ENCODE measurements at places on chromosomes 6 and 20. TPM values are rescaled to one million over a fixed set of nuclear protein-coding genes. Genes with fewer than 3 reads are reported as not detected.

GRCh38 chr6:25652007-25652515, at the start of gene SCGN:
Gene SCGN (plus strand): TSS chr6:25652215. CDS start chr6:25652404, 189 bp downstream.
- no peak within 1 kb of the TSS for H3K27ac ChIP-seq
- H3K27me3 ChIP-seq: peaks cover 61% of the 10 kb centered on the region
- no peaks in the 10 kb centered on the region for H3K4me1 ChIP-seq
- peak; percentile 60 for DNase-seq
- peak within 1 kb of the TSS; percentile 45 for H3K4me3 ChIP-seq

GRCh38 chr20:59636766-59637370, 32.5 kb downstream of the PHACTR3 start:
- DNase-seq: no peak
- no peaks in the 10 kb centered on the region for H3K36me3 ChIP-seq
- peaks cover 11% of the 10 kb centered on the region for H3K4me1 ChIP-seq
- no peak overlapping the region for H3K4me3 ChIP-seq
- peaks cover 10% of the 10 kb centered on the region for H3K27me3 ChIP-seq
- no peak overlapping the region for H3K27ac ChIP-seq

- no peak for DNase-seq
- no peaks in the 10 kb centered on the region for H3K36me3 ChIP-seq
- no peak within 1 kb of the TSS for H3K4me3 ChIP-seq
- H3K4me1 ChIP-seq: no peaks in the 10 kb centered on the region
- no peak within 1 kb of the TSS for H3K27ac ChIP-seq
These were observed at the start of gene OR12D1 for GRCh38 chr6:29414588-29414987. Gene OR12D1 (plus strand): TSS chr6:29414928.

DNA sequence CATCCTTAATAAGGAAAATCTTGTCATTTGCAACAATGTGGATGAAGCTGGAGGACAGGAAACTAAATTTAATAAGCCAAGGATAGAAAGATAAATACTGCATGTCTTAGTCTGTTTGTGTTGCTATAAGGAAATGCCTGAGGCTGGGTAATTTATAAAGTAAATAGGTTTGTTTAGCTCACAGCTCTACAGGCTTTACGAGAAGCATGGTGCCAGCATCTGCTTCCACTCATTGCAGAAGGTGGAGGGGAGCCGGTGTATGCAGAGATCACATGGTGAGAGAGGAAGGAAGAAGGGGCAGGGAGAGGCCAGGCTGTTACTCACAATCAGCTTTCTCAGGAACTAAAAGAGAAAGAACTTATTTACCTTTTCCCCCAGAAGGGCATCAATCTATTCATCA, 118.9 kb upstream of the SMLR1 start:
- no peaks in the 10 kb centered on the region for H3K36me3 ChIP-seq
- H3K27ac ChIP-seq: no peak overlapping the region
- DNase-seq: no peak
- no peak overlapping the region for H3K4me3 ChIP-seq
- H3K27me3 ChIP-seq: peaks cover 5% of the 10 kb centered on the region
- H3K4me1 ChIP-seq: no peaks in the 10 kb centered on the region

DNA sequence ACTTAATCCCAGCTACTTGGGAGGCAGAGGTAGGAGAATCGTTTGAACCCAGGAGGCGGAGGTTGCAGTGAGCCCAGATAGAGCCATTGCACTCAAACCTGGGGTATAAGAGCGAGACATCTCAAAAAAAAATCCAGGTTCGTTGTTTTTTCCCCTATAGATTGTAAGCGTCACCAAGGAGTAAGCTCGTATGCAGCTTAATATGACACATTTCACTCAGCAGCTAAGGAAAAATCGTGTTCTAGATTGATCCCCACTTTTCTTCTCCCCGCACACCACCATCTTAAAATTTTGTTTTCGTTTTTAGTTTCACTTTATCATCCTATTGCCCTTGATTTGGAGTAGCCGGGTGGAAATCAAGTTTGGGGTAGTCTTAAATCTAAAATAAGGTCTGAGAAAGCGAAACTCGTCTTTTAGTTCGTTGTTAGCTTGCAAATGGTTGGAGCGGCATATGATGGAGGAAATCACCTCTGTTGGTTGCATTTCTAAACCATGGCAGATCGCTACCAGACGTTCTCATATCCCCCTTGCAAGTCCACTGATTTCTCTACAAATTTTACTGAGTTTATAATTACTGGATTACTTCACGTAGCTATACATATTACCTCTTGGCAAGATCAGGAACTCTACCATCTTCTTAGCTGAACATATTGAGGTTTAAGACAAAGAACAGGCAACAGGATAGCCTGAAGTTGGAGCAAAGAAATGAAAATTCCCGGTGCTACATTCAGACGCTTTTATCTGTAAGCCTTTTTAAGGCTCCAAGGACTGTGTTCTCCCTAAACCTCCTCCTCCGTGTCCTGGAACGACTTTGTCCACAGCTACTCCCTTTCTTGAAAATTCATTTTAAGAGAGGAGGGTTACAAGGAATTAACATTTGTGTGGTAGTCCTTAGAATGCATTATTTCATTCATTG, 91.1 kb upstream of the BTN3A2 start:
- DNase-seq: no peak
- H3K36me3 ChIP-seq: no peaks in the 10 kb centered on the region
- peaks cover 70% of the 10 kb centered on the region for H3K27me3 ChIP-seq

Gene TDRD6
- total RNA-seq: 0.36 TPM

DNA sequence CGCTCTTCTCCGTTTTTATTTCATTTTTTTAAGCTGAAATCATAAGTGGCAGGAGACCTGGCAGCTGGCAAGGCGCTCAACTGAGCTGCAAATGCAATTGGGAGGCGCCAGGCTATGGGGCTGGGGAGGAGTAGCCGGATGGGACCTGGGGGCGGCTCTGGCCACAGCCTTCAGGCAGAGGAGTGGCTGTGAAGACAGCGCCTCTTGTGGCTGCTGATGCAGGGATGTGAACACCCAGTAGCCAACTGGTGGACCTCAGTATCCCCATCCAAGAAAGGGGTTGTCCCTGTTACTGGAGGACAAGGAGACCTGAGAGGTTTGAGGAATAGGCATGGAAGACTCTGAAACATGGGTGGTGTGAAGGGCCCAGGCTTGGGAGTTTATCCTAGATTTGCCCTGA, 12.6 kb downstream of the KCNK17 start:
- no peak overlapping the region for H3K27ac ChIP-seq
- no peak overlapping the region for H3K4me3 ChIP-seq
- DNase-seq: no peak
- peaks cover 45% of the 10 kb centered on the region for H3K27me3 ChIP-seq
- H3K36me3 ChIP-seq: no peaks in the 10 kb centered on the region
- H3K4me1 ChIP-seq: peaks cover 13% of the 10 kb centered on the region

Gene HFE
- 3.4 TPM for total RNA-seq

- no peak for DNase-seq
- no peaks in the 10 kb centered on the region for H3K36me3 ChIP-seq
- peaks cover 25% of the 10 kb centered on the region for H3K27me3 ChIP-seq
These were observed 236.4 kb upstream of the ASCC3 start for GRCh38 chr6:101117393-101118135.

GRCh38 chr6:157265186-157265585, 58.1 kb downstream of the TMEM242 start:
- H3K36me3 ChIP-seq: no peaks in the 10 kb centered on the region
- H3K4me3 ChIP-seq: no peak overlapping the region
- DNase-seq: no peak
- no peaks in the 10 kb centered on the region for H3K27me3 ChIP-seq
- H3K27ac ChIP-seq: no peak overlapping the region
- peaks cover 45% of the 10 kb centered on the region for H3K4me1 ChIP-seq

Gene HLA-DOB
- not detected for total RNA-seq

Gene CDH4
- total RNA-seq: 0.05 TPM

GRCh38 chr6:91941838-91942237, 1355.0 kb upstream of the MAP3K7 start:
- H3K27ac ChIP-seq: no peak overlapping the region
- H3K4me1 ChIP-seq: no peaks in the 10 kb centered on the region
- DNase-seq: no peak
- no peak overlapping the region for H3K4me3 ChIP-seq

- no peaks in the 10 kb centered on the region for H3K27me3 ChIP-seq
- peaks cover 69% of the 10 kb centered on the region for H3K4me1 ChIP-seq
These were observed 150.0 kb upstream of the RIPOR2 start for GRCh38 chr6:25085756-25086155.

- H3K36me3 ChIP-seq: no peaks in the 10 kb centered on the region
- H3K4me1 ChIP-seq: no peaks in the 10 kb centered on the region
- no peak for DNase-seq
- H3K4me3 ChIP-seq: no peak overlapping the region
- H3K27me3 ChIP-seq: peaks cover 17% of the 10 kb centered on the region
- no peak overlapping the region for H3K27ac ChIP-seq
These were observed 669.4 kb downstream of the DHX35 start for GRCh38 chr20:39631557-39631956.

Gene EFHC1
- total RNA-seq: 5.7 TPM

- H3K27me3 ChIP-seq: no peaks in the 10 kb centered on the region
- H3K4me1 ChIP-seq: peaks cover 15% of the 10 kb centered on the region
- DNase-seq: no peak
- no peak overlapping the region for H3K27ac ChIP-seq
These were observed 19.9 kb downstream of the ZNF451 start for GRCh38 chr6:57109880-57110279.

Gene RWDD1
- 73.3 TPM for total RNA-seq

Gene SLC17A1
- total RNA-seq: not detected

Gene FRK
- 11.2 TPM for total RNA-seq

DNA sequence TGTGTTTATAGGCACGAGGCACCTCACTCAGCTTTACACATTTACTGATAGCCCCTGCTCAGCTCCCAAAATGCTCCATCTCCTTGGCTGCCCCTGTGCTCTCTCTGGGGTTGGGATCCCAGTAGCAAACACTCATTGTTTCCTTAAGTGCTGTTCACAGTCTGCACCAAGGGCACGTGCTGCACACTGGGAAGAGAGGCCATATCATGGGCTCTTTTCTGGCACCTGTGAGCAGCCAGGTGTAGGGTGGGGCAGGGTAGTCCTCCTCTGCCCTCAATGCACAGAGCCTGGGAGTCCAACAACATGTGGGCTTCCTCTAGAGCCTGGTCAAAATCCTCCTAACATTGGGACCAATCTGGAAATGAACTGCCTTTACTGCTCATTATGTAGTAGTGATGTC, 67.9 kb downstream of the BANF2 start:
- no peak overlapping the region for H3K27ac ChIP-seq
- DNase-seq: no peak
- H3K4me1 ChIP-seq: no peaks in the 10 kb centered on the region
- no peaks in the 10 kb centered on the region for H3K36me3 ChIP-seq
- H3K4me3 ChIP-seq: no peak overlapping the region

GRCh38 chr6:112626468-112627082, 279.4 kb downstream of the RFPL4B start:
- DNase-seq: no peak
- no peaks in the 10 kb centered on the region for H3K36me3 ChIP-seq
- H3K4me1 ChIP-seq: no peaks in the 10 kb centered on the region
- H3K27ac ChIP-seq: no peak overlapping the region

Gene BPI
- not detected for total RNA-seq

GRCh38 chr6:30465595-30466306, 23.6 kb upstream of the HLA-E start:
- peaks cover 26% of the 10 kb centered on the region for H3K4me1 ChIP-seq
- no peak for DNase-seq
- peak overlapping the region; percentile 70 for H3K4me3 ChIP-seq
- H3K36me3 ChIP-seq: no peaks in the 10 kb centered on the region

Gene SRC
- total RNA-seq: 4.2 TPM

GRCh38 chr6:56148488-56149186, 98.7 kb downstream of the COL21A1 start:
- DNase-seq: no peak
- no peak overlapping the region for H3K4me3 ChIP-seq
- H3K4me1 ChIP-seq: no peaks in the 10 kb centered on the region
- H3K27ac ChIP-seq: no peak overlapping the region

DNA sequence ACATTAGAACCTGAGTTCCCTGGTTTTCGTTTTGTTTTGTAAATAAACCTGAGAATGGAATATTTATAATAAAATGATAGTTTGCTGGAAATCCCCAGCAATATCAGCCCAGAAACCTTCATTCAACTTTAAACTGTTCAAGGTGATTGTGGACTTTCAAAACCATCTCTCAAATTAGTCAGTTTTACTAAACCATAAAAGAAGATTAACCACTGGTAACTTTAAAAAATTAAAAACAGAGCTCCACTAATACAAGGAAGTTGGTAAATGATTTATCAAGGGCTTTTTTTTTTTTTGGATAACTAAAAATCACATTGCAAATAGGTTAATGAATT, 10.0 kb downstream of the MBOAT1 start:
- H3K27me3 ChIP-seq: no peaks in the 10 kb centered on the region
- peak overlapping the region; percentile 97 for H3K27ac ChIP-seq
- H3K4me1 ChIP-seq: peaks cover 67% of the 10 kb centered on the region
- no peak overlapping the region for H3K4me3 ChIP-seq
- no peak for DNase-seq

DNA sequence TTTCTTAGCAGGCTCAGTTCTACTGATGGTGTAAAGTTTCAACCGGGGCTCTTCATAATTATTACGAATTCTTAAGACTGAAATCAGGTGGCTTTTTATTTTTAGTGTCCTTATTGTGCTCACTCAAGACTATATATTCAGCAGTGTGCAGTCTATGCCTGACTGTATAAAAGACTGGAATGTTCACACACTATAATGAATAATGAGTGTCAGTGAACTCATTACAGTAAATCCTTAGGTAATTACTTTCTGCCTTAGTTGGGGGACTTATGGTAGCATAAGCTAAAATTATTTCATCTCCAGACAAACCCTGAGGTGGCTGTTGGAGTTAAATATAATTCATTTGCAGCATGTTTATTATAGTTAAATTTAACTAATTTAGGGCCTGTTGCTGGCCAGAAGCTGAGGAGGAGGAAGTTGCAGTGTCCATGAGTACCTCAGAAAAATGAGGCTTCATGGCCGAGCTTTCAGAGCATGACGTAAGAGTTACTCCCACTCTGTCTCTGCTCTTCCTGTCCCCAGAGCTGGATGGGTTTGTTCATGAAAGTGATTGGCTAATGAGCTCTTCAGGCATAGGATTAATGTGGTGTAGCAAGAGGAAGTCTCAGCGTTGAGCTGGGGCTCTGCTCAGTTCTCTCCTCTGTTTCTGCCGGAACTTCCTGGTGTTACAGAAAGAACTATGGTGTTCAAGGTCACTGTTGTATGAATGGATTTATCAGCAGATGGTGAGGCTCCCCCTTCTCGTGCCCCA, 335.7 kb downstream of the NRN1 start:
- DNase-seq: no peak
- H3K4me3 ChIP-seq: no peak overlapping the region
- H3K4me1 ChIP-seq: peaks cover 36% of the 10 kb centered on the region
- no peak overlapping the region for H3K27ac ChIP-seq
- no peaks in the 10 kb centered on the region for H3K27me3 ChIP-seq

GRCh38 chr20:23602241-23602640, 3.5 kb downstream of the CST9 start:
- peaks cover 32% of the 10 kb centered on the region for H3K27me3 ChIP-seq
- H3K36me3 ChIP-seq: no peaks in the 10 kb centered on the region
- H3K4me3 ChIP-seq: no peak overlapping the region

Data from left ventricle myocardium inferior (tissue), 1 donor.